ENCODE measurements at places on chromosomes 11 and 22. TPM values are rescaled to one million over a fixed set of nuclear protein-coding genes. Genes with fewer than 3 reads are reported as not detected.

The TCIRG1 gene
- total RNA-seq = 205 TPM

The SLC22A12 gene
- total RNA-seq = not detected

The FAR1 gene
- total RNA-seq = 16.9 TPM

The OR51D1 gene
- total RNA-seq = not detected

The MMP26 gene
- total RNA-seq = not detected

The CASP5 gene
- not detected for total RNA-seq

The TRIM34 gene
- total RNA-seq = 0.54 TPM

The SLC22A6 gene
- not detected for total RNA-seq

The PHF5A gene
- 17.1 TPM for total RNA-seq

The MUC2 gene
- not detected for total RNA-seq

The MAP6 gene
- total RNA-seq = 1.8 TPM

DNA sequence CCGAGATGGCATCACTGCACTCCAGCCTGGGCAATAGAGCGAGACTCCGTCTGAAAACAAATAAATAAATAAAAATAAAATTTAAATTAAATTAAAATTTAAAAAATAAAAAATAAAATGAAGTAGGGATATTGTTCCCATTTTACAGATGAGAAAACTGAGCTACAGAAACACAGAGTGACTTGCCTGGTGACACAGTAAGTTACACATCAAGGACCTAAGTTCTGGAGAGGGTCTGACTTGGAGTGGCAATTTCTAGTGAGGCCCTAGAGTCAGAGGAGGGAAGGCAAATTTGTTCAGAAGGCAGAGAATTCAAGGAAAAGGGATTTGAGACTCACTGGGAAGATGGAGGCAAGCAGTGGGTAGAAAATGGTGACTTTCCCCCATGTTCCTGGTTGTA, 2.0 kb downstream of the SCGB1A1 start:
- no peak for DNase-seq

DNA sequence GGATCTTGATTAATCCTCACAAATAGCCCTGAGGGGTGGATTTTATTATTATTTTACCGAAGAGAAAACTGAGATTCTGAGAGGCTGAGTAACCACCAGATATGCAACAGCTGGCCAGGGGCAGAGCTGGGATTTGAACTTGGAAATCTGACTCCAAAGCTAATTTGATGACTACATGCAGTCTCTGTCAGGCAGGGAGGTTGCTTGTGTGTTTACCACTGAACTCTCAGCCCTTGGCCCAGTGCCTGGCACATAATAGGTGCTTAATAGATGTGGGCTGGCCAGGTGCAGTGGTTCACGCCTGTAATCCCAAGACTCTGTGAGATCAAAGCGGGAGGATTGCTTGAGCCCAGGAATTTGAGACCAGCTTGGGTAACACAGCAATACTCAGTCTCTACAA, 121.7 kb upstream of the CRYBB3 start:
- DNase-seq = no peak

- no peak for DNase-seq
These were observed 17.8 kb downstream of the BBOX1 start for GRCh38 chr11:27058456-27058855.

- no peak for DNase-seq
These were observed 3.1 kb downstream of the PPP2R1B start for GRCh38 chr11:111762981-111763643.

GRCh38 chr11:16605389-16605893, 133.0 kb upstream of the C11orf58 start:
- peak; percentile 40 for DNase-seq

- peak; percentile 0 for DNase-seq
These were observed 104.7 kb downstream of the KCNQ1 start for GRCh38 chr11:2549491-2549875.

GRCh38 chr11:74466916-74467885, at the start of gene KCNE3:
KCNE3 (minus strand) TSS chr11:74467549; CDS start chr11:74457563, 9,986 bp downstream.
- peak; percentile 34 for DNase-seq

DNA sequence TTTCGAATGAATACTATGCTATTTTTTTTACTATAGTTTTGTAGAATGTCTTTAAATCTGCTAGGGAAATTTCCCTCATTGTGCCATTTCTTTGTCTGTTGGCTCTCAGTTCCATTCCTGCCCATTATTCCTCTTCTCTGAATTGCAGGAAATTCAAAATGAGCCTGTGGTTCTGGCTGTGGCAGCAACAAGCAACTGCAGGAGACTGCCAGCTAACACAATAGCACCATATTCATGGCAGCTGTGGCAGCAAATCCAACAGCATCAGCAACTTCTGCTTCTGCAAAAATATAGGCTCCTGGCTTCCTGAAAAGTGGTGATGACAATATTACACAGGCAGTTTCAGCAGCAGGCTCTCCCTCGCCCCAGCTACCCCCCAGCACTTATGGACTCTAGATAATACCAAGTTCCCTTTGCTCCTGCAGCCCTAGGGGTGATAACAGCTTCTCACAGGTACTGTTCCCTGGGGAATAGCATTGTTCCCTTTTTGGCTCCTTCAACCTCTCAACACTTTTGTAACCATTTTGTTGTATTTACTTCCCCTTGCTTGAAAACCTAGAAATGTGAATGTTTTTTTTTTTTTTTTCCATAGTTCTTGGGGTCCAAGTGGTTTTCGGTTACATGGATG, 9.3 kb downstream of the PATE4 start:
- DNase-seq = no peak

DNA sequence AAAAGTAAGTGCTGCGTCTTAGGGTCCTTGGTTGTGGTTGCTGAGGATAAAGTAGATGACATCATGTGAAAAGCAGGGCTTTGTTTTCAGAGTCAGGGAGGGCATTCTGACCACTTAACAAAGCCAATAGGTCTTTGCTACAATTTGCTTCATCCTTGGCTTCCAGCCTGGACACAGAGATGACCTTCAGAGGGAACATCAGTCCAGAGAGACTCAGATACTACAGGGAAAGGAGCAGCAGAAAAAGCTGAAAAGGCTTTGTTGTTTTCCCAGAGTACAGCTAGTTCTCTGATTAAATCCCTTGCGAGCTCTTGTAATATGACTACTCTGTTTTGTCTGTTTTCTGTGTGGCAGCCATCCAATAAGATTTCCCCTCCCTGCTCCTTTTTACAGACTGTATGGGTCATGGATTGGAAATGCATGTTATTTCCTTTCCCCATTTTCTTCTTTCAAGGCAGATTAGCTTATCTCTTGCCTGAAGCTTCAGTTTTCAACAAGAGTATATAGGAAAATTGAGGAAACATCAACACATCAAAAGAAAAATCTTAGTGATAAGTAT, 31.9 kb downstream of the ATG13 start:
- DNase-seq = peak; percentile 14

DNA sequence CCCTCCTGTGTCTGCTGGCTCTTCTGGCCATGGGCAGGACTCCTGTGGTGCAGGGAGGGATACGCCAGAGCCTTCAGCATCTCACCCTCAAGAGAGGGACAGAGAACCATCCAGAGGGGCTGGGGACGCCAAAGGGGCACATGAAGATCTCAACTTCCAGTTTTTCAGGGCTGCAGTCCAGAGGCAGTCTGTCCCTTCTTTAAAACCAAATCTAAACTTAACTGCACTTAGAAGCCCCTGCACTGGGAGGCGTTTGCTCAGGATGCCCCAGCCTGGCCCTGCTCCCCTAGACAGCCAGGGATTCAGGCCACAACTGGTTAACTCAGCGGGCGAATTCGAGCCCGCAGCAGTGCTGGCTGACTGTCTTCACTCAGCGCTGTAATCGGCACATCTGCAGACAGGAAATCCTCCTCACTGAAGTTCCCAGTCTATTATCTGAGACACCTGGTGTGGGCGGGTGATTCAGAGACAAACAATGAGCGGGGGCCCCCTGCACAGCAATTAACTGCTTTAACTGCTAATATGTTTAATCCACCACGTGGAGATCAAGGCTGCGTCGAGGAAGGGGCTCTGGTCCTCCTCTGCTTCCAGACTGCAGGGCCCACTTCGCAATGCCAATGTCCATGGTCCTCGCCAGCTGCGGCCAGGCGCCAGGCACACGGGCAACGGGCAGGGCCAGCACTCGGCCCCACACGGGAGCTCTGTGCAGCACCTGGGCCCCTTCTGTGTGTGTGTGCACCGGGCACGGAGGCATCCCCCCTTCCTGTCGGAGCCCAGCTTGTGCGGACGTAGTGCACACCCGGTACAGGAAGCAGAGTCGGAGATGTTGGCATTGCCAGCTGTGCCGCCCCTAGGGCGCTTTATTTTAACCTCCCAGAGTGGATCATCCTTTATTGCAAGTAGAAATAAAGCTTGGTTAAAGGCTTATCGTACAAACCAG, 36.9 kb upstream of the GNB1L start:
- DNase-seq = no peak

DNA sequence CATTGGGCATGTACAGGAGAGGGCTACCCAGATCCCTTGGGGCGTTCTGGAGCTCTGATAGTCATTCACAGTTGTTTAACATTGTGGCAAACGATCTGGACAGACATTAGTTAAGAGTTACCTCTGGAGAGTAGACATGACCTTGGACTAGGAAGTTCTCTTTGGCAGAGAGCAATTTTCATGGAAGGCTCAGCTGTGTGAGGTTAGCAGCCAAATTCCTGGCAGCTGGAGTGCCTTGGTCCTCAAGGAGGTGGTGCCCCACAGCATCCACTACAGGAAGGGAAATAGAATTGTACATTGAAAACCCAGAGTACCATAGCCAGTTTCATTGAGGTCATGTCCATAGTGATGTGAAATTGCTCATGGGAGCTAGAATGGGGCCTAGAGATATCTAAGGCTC, 82.8 kb downstream of the BLID start:
- no peak for DNase-seq

GRCh38 chr22:38921120-38921519, 36.3 kb upstream of the APOBEC3A start:
- DNase-seq = peak; percentile 85

DNA sequence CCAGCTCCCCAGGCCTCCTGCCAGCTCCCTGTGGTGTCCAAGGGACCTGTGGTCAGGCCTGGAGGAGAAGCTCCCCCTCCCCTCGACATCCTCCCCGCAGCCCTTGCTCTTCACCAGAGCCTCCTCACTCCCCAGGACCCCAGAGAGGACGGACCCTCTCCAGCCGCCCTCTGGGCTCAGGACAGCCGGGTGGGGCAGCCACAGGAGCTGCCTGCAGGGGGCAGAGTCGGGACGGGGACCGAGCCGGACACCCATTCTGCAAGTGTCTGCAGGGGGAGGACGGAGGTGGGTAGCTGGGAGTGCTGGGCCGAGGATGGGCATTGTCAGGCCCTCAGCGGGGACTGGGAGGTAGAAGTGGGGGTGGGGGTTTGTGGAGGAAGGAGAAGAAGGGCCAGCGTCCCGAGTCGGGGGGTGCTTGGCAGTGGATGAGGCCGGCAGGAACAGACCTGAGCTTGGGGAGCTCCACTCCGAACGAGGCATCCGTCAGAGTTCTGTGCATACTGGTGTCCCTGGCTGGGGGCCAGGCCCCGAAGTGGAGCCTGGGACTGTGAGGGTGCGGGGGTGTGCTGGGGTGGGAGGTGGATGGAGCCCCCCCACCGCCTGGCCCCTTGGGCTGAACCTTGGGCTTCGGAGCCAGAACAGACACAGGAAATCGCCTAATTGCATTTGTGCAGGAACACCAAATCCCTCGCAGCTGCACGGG, 15.2 kb downstream of the PRR33 start:
- DNase-seq = no peak

DNA sequence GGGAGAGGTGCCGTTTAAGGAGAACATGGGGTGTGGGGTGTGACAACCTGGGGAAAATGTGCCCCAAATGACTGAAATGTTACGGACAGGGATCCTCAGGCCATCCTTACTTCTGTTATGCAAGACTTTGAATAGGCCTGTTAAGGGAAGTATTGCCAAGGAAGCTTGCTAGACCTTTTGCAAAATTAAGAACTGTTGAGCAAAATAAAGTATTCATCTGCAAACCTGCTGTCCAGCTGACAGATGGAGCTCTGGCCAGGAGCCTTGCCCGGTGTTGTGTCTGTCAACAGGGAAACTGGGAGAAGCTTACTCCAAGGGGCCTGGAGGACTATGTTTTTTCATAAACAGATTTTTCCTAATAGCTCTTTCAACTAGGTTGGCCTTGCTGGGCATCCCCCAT, 48.0 kb downstream of the FAT3 start:
- no peak for DNase-seq

- DNase-seq = peak; percentile 33
These were observed 14.3 kb downstream of the BLID start for GRCh38 chr11:122101625-122102291.

GRCh38 chr11:64127267-64128072, 38.4 kb downstream of the MACROD1 start:
- no peak for DNase-seq

DNA sequence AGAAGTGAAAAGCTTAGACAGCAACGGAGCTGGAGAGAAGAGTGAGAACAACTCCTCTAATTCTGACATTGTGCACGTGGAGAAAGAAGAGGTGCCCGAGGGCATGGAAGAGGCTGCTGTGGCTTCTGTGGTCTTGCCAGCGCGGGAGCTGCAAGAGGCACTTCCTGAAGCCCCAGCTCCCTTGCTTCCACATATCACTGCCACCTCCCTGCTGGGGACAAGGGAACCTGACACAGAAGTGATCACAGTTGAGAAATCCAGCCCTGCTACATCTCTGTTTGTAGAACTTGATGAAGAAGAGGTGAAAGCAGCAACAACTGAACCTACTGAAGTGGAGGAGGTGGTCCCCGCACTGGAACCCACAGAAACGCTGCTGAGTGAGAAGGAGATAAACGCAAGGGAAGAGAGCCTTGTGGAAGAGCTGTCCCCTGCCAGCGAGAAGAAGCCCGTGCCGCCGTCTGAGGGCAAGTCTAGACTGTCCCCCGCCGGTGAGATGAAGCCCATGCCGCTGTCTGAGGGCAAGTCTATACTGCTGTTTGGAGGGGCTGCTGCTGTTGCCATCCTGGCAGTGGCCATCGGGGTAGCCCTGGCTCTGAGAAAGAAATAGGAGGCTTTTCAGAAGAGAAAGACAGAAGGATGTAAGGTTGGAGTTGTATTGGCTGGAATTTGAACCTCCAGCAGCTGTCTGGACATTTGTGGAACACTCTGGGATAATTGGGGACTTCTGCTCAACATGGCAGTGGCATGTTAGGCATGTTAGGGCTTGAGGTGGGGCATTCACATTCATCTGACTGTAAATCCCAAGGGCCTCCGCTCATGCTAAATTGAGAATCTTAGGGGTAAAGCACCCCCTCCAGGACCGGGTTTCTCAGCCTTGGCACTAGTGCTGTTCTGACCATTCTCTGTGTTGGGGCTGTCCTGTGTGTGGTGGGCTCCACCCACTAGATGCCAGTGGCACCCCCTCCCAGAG, 47.1 kb downstream of the BID start:
- DNase-seq = no peak

DNA sequence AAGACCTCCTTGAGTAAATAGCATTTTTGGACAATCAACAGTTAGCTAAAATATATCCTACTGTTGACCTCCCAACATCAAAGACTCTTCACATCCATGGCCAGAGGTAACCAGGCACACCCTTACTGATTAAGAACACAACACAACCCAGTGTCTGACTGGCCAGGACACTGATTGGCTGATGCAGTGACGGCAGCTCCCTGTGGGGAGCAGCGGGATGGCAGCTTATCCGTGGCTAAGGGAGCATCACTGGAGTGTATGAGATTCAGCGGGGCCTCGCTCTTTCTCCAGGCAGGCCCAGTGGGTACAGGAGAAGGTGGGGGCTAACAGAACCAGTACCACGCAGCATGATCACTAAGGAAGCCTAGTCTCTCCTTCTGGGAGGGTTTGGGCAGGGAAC, 10.3 kb upstream of the IL2RB start:
- DNase-seq = no peak
